NCI-H460 (cell line): ENCODE measurements at places on chromosomes 6 and 20.

DNA sequence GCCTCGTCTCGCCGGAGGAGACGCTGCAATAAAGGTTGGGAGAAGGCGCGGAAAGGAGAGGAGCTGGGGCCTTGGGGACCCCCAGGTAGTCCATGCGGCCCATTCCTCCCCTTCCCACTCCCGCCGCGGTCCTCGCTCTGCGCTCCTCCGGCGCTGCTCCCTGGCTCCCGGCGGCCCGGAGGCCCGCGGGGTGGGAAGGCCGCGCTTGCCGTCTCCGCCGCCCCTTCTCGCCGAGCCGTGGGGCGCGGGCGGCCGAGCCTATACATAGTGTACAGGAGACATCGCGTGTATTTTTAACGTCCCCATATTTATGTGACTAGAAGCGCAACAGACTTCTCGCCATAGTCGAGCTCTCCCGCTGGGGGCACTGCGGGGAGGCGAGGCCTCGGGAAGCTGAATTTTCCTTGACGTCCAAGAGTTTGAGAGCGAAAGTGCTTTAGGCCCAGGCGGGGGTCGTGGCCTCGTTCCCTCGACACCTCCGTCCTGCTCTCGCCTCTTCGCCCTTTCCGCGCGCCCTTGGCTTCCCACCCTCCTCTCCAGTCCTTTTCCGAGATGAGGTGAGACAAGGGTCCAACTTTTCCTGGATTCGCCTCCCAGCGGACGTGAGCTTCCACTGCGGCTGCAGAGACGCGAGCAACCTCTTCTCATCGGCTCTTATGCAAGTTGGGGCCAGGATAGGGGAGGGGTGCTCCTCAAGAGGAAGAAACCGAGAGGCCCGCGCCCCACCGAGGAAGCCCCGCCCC lies 29.0 kb downstream of the SLC12A5 start:
- DNase-seq: no peak

DNA sequence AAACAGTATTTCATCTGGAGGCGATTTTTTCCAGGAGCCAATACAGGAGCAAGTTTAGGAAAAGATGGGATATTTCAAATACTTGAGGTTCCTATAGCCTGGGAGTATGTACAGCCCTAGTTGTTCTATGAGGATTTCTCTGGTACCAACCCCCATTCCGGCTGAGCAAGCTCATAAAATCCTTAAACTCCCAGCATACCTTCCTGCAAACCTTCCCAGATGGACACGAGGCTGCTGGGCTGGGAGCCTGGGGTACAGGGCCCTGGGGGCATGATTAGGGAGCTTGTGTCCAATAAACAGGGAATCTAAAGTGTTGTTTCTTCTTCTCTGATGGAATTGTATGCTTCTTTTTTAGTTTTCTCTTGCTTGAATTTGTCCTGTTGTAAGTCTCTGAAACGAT lies 1.5 kb downstream of the PRRC2A start:
- DNase-seq: no peak

- DNase-seq: no peak
Measured at GRCh38 chr6:159969204-159969912, 476 bp downstream of the IGF2R start.

- DNase-seq: no peak
Measured at GRCh38 chr6:53861518-53861917, 66.7 kb downstream of the LRRC1 start.

DNA sequence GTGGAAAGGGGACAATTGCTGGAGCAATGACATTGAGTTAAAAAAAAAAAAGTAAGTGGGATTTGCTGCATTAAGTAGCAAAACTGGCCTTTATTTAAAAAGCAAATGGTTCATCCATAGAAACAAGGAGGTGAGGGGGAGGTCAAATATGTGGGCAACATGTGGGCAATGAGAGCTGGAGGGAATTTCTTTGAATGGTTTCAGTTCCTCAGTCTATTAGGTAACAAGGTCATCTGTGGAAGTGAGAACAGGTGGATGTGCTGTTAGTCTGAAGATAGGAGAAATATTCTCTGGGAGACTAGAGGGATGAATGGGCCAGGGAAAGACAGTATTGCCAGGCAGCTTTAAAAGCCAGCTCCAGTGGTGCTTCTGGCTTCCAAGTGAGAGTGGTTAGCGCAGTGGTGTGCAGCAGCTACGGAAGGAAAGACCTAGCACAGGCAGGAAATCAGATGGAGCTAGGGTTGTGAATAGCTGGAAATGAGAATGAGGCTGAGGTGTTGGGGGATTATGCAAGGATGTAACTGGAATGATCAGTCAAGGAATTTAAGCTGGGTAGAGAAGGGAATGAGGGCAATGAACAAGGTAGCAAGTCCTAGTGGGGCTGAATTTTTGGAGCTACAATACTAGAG lies 727.6 kb downstream of the PTPRT start:
- no peak for DNase-seq

- no peak for DNase-seq
Measured at GRCh38 chr6:137927777-137928218, 60.7 kb downstream of the TNFAIP3 start.

DNA sequence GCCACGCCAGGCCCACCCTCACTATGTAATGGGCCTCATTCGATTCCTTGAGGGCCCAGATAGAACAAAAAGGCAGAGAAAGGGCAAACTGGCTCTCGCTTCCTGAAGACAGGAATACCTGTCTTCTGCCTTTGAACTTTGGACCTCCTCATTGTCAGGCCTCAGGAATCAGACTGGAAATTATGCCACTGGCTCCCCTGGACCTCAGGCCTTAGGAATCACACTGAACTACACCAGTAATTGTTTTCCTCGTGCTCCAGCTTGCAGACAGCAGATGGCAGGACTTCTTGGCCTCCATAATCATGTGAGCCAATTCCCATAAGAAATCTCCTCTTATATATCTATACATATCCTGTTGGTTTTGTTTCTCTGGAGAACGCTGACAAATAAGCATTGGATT lies 258.6 kb upstream of the KCNG1 start:
- DNase-seq: no peak

DNA sequence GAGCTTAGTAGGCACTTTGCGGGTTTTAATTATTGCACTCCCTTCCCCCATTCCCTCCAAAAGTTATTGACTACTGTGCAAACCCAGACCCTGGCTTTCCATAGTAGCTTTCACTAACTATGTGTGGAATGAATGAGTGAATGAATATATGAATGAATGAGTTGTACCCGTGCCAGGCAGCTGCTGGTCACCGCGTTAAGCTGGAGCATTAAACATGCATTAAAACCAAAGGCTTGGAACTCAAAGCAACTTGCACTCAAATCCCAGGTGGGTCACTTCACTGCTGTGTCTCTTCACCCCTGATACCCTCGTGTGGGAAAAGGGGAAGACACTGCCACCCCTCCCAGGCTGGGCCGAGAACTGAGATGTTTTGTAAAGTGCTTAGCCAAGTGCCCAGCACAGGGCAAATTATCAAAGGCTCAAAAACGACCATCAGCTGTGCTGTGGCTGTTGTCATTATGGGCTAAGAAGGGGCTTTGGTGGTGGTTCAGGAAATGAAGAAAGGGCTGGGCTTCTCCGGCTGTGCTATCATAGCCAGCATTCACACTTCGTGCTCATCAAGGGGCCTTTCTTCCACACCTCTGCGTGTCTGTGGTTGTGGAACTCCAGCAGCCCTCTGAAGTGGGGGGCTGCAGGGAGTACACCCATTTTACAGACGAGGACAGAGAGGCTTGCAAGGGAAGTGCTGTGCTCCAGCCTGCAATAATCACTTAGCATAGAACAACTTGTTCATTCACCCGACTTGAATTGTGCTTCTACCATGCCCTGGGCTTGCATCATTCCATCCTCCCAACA lies 60.2 kb upstream of the STX16 start:
- DNase-seq: no peak

GRCh38 chr20:19838468-19838867 lies 80.4 kb downstream of the RIN2 start:
- DNase-seq: no peak

- no peak for DNase-seq
Measured at GRCh38 chr20:3193806-3194616, 10.5 kb downstream of the DDRGK1 start.

DNA sequence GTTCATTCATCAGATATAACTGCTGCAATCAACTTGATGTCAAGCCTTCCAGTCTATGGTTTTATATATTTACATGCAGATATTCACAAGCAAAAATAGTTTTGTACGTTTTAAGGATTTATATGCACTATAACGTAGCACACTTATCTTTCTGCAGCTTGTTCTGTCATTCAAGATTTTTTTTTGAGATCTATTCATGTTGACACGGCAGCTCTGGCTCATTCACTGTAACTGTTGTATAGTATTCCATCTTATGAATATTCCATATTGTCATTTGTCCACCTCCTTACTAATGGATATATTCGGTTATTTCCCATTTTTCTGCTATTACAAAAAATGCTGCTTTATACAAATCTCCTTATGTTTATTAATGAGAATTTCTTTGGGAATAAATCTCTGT lies 13.2 kb downstream of the ELOVL2 start:
- no peak for DNase-seq

GRCh38 chr20:38283236-38283635 lies 20.7 kb upstream of the BPI start:
- no peak for DNase-seq

GRCh38 chr20:50127587-50128519 lies 14.9 kb upstream of the UBE2V1 start:
- DNase-seq: no peak

GRCh38 chr6:169140986-169141495 lies 112.6 kb downstream of the THBS2 start:
- DNase-seq: no peak

DNA sequence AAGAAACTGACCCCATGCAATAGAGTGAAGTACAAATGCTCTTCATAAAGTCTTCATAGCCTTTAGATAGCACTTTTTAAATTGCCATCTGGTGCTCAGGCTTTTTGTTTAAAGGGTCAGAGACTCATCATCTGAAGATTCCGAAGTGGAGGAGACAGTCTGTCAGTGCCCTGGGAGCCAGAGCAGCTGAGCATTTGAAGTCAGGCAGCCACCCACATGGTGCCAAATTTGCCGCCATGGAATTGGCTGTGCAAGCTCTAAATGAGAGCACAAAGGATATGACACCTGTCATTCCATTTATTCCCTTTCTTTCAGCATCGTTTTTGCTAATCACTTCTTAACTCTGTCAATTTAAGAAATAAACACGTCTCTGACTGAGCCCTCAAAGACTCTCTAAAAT lies 32.8 kb upstream of the CEP162 start:
- DNase-seq: no peak

DNA sequence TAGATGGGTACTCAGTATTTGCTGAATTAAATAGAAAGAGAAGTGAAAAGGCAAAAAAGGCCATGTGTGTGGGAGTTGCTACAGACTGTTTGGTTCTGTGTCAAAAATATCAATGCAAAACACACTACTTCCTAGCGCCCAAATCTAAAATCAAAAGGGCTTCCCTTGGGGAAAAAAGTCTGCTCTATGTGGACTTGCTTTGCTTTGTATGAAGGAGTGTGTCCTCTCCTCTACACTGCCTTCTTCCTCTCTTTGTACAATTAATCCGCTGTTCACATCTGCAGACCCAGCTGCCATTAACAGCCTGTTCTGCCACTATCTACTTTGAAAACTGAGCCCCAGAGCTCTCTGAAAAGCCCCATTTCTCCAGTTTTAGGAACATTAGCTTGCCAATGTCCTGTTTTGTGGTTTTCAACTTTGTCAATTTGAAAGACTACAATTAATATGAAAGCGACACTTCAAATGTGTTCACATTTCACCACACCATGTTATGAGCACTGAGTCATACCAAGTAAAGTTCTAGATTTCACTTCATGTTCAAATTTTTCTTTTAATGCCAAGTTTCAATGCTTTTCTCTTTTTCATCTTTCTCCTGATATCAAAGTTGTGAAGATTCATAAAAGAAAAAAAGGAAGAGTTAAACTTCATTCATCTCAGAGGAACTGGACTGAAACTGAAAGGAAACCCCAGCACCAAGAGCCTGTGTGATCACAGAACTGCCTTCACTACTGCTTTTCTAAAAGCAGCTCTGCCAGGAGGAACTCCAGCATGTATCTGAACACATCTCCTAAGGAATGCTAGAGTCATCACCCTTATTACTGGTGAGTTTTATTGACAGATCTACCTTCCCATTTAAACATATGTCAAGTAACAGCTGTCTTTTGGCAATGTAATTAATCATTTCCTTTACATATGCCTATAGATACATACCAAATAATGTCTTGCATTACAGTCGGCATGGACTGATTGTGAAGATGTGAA lies 102.6 kb downstream of the KIF13A start:
- DNase-seq: no peak

DNA sequence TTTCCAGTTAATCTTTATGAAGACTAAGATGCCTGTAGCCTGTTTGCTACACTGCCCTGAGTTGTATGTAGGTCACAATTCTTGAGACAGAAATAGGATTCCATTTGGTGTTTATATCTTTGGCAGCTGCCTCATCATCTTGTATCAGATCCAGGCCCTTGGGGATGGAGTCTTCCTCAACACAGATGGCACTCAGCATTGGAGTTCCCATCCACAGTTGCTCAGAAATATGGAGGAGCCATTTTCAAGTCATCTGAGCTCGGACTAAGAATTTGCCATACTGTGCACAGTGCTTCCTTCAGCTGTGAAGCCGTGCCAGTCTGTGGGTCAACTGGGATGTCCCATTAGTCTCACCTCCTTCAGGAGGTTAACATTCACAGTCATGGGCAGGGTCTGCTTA lies 156.6 kb downstream of the ZDHHC14 start:
- no peak for DNase-seq

GRCh38 chr20:1125277-1125676 lies 6.9 kb downstream of the PSMF1 start:
- no peak for DNase-seq

- DNase-seq: no peak
Measured at GRCh38 chr6:35054743-35055130, 86.4 kb downstream of the TCP11 start.

- no peak for DNase-seq
Measured at GRCh38 chr6:33073431-33073871, at the start of gene HLA-DPA1. Gene HLA-DPA1 (minus strand): TSS chr6:33073649.

- no peak for DNase-seq
Measured at GRCh38 chr6:164409309-164410009, 899.9 kb downstream of the C6orf118 start.

DNA sequence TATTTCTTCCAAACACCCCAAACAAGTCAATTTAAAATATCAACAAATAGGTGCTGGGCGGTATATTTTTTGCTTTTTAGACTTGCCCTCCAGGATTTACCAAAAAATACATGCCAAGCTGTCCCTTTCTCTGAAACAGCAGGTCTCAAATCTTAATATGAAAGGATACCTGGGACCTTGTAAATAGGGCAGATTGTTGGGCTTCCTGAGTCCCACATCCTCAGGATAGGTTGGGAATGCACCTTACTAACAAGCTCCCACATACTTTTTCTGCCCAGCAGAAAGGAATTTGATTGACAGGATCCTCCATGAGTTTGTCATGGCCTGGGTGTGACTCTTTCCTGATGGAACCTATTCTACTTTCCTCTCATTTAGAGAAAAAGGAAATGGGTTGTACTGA lies 4.9 kb upstream of the SLC24A3 start:
- no peak for DNase-seq
